NCI-H1092 (cell line): ENCODE measurements at places on chromosomes 4 and X.

- DNase-seq: peak; percentile 59
Observed at GRCh38 chrX:18676470-18676869, 4.6 kb upstream of the RS1 start.

DNA sequence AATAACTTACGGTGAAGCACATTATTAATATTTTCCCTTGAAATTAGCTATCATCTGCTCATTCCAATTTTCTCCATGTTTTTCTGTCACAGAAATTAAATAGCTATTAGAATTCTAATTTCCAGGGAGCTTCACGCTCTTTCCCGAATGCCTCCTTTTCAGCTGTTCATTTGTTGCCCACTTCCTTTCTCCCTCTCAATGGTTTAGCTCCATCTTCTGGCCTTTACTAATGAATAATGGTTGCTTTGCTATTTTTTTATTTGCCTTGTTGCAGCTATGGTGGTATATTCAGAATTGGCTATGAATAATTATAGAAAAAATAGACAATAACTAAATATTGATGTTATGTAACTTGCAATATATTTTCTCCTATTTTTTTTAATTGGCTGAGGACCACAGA lies 70.5 kb downstream of the GRIA2 start:
- no peak for DNase-seq

DNA sequence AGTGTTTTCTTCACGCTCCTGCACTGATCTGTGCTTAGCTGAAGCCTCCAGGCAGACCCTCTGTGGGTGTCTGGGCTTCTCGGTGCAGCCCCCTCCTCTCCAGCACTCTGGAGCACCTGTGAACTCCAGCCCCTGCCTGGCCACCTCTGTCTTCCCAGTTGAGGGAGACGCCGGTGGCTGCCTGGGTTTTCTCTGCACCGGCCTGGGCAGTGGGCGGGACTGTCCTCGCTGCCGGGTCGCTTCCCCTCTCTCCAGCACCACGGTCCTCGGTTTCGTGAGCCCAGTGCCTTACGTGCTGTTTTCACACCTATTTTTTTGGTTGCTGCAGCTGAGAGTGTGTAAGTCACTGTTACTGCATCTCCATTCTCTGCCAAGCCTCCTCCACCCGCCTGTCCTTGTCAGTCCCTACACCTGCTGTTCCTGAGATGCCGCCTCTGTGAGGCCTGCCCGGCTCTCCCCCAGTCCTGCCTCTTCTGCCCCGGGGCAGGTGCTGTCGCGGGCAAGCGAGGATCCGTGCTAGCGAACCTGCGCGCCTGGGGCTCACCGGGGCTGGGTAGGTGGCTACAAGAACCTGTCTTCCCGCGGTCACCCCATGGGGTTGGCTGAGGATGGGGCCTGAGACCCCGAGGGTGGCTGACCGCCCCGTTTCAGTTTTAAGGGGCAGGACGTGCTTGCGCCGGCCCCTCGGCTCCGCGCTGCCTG lies 2.4 kb upstream of the FGFRL1 start:
- no peak for DNase-seq

DNA sequence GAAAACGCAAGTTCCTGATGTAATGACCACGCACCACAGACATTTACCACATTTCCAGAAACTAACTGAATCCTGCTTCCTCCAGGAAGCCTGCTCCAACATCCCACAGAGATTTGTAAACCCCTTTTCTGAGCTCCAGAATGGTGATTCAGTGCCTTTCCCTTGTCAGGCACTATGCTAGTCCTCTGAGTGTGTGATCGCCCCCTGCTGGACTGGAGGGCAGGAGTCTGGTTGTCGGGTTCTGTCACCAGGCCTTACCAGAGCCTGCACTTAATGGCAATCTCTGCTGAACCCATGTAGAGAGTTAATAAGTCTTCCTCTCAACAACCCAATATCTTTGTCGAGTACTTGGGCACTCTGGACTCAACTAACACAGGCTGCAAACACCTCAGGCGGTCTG lies 14.5 kb upstream of the KDM5C start:
- DNase-seq: no peak

DNA sequence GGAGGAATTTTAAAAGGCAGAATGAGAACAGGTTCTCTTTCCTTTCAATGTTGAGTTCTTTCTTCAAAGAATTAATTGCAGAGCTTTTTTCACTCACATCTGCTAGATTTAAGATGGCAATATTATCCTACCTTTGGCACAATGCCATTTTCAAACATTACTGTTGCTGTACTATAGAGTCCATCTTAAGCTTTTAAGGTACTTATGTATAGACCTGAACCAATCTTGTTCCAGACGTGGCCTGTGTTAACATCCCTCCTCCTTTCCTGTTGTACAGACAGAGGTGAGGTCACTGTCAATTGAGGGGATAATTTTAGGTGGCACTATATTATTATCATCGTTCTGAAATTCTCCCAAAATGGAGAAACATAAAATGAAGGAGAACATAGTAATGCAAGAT lies 53.0 kb upstream of the MYOZ2 start:
- DNase-seq: no peak

GRCh38 chr4:26076000-26076587 lies 162.1 kb downstream of the SMIM20 start:
- DNase-seq: no peak

- no peak for DNase-seq
Observed at GRCh38 chr4:154465085-154465484, 26.5 kb downstream of the DCHS2 start.

DNA sequence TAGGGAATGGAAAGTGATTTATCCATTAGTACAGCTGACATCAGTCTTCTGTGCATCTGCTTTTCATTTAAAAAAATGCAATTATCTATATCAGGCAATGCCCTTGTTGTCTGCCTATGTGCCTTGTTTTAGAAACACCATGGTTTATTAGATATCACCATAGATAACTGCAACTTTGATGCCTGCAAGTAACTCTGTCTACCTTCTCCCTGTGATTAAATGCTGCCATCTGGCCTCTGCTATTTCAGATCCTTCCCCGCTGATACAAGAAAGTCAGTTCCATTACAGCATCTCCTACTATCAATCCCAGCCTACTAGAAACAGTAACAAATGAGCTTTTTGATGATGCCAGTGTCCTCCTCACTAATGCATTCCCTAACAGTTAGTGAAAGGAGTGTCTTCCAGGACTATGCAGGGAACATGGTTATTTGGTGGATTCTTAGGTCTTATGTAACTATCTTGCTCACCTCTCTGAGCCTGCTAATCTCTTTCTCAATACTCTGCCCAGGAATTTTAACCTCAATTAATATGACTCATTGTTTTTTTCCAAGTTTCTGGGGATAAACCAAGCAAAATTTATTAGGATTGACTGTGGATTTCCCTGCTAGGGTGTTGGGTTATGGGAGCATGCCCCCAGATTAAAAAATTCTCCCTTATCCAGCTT lies 444.9 kb downstream of the RAPGEF2 start:
- no peak for DNase-seq

DNA sequence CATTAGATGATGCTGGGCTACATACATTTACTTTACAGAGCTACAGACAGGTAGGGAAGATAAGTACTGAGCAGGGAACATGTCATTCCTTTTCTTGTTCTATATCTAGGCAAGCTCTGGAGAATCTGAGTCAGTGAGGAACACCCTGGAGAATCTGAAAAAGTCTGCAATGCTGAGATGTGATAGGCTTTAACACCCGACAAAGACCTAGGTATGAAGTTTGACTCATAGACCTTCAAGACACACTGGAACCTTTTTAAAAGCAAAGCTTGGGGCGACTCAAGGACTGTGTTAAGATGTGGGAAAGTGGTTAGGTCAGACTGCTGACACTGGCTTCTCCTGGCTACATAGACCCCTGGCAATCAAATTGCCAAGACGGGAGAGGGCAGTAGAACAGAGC lies 42.8 kb downstream of the OSTC start:
- DNase-seq: no peak

GRCh38 chr4:56752985-56753384 lies 68.5 kb downstream of the SPINK2 start:
- no peak for DNase-seq

GRCh38 chr4:26044524-26044923 lies 130.5 kb downstream of the SMIM20 start:
- DNase-seq: no peak

- no peak for DNase-seq
Observed at GRCh38 chr4:47577779-47578553, 92.9 kb downstream of the ATP10D start.
